ENCODE measurements at places on chromosomes 3 and 15. TPM values are rescaled to one million over a fixed set of nuclear protein-coding genes. Genes with fewer than 3 reads are reported as not detected.

The PROS1 gene
- total RNA-seq = 132 TPM

DNA sequence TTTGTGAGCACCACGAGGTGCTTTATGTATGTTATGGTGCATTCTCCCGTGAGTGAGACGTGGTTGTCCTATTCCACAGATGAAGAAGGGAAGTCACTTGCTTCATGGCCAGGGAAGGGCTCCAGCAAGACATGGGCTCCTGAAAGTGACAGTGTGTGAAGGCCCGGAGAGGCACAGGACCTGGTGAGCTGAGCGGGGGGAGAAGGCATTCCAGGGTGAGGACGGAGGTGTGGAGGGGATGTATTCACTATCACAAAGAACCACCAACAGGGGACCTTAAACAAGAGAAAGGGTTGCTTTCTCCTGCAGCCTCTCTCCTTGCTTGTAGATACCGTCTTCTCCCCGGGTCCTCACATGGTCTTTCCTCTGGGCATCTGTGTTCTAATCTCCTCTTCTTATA is 139.1 kb downstream of the FBLN2 start:
- H3K4me1 ChIP-seq = no peaks in the 10 kb centered on the region
- no peak overlapping the region for H3K27ac ChIP-seq
- H3K4me3 ChIP-seq = no peak overlapping the region
- no peaks in the 10 kb centered on the region for H3K27me3 ChIP-seq
- H3K36me3 ChIP-seq = no peaks in the 10 kb centered on the region

DNA sequence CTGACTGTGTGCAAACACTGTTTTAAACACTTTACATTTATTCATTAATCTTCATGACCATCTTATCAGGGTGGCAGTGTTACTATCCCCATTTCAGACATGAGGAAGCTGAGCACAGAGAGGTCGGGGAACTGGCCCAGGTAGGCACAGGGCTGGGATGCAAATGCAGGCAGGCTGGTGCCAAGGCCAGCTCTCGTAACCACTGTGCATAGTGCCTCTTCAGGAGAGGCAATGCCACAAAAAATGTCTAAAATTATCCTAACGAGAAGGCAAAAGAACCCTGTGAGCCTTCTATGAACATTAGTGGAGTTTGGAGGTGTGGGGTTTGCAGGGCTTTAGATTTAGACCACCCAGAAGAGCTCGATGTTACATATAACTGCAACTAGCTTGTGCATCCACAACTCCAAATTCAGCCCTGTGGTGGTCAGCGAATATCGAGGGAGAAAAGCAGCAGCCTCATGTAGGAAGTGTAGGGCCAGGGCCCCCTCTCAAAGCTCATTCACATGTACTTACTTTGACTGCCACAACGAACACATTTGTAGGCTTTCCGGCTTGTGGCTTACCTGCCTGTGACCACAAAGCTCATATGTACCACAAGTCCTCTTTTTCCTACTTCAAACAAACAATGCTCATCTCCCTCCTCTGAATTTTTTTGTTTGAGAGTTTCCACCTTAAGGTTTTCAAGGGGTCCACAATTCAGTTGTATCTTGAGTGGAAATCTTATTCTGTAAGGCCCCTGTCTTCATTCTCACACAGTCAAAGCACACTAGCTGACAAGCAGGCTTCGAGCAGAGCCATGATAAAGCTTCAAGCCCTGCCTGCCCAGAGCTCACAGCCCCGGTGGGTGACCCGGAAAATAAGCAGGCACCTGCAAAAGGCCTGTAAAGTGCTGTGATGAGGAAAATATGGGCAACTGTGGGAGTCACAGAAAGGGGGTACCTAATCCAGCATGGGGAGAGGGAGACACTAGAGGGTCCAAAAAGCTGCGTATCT is 722.9 kb upstream of the CFAP20DC start:
- H3K4me3 ChIP-seq = no peak overlapping the region
- no peaks in the 10 kb centered on the region for H3K4me1 ChIP-seq
- DNase-seq = no peak
- H3K27me3 ChIP-seq = no peaks in the 10 kb centered on the region
- H3K27ac ChIP-seq = no peak overlapping the region

The RNU5B-1 gene
- total RNA-seq = 40.6 TPM

- H3K27ac ChIP-seq = no peak overlapping the region
- no peaks in the 10 kb centered on the region for H3K4me1 ChIP-seq
- H3K4me3 ChIP-seq = no peak overlapping the region
- no peaks in the 10 kb centered on the region for H3K27me3 ChIP-seq
Observed at GRCh38 chr3:84109911-84110310, 848.9 kb upstream of the CADM2 start.

DNA sequence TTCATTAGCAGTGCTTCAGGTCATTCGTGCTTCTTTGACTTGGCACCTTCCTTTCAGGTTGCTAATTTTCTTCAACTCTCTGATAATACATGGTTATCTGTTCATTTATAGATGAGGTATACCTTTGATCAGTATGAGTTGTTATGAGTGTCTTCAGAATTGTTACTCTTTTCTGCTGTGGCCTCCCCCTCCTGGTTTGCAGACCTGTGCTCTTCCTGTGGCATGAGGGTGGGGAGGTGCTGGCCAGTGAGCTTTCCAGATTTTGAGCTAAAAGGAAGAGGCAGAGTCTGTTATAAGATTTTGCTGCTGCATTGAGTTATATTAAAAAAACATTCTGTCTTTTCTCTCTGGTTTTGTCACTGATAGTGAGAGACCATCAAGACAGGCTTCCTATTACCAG is 30.8 kb upstream of the GOLGA6L9 start:
- no peak for DNase-seq
- H3K4me3 ChIP-seq = no peak overlapping the region
- no peaks in the 10 kb centered on the region for H3K4me1 ChIP-seq

GRCh38 chr15:89837830-89838178 is 23.2 kb upstream of the ANPEP start:
- H3K27ac ChIP-seq = peak overlapping the region; percentile 83
- H3K4me1 ChIP-seq = peaks cover 2% of the 10 kb centered on the region
- peaks cover 4% of the 10 kb centered on the region for H3K36me3 ChIP-seq

The UPK1B gene
- not detected for total RNA-seq

- H3K27ac ChIP-seq = peak overlapping the region; percentile 58
- no peak for DNase-seq
- H3K27me3 ChIP-seq = no peaks in the 10 kb centered on the region
- H3K4me3 ChIP-seq = peak overlapping the region; percentile 63
- peaks cover 6% of the 10 kb centered on the region for H3K4me1 ChIP-seq
Observed at GRCh38 chr3:15602146-15602536, 596 bp downstream of the BTD start.

- peaks cover 3% of the 10 kb centered on the region for H3K4me1 ChIP-seq
- DNase-seq = no peak
Observed at GRCh38 chr3:41198046-41198445, 1.3 kb upstream of the CTNNB1 start.

- H3K4me1 ChIP-seq = no peaks in the 10 kb centered on the region
- no peak for DNase-seq
- H3K27ac ChIP-seq = no peak overlapping the region
- no peaks in the 10 kb centered on the region for H3K36me3 ChIP-seq
Observed at GRCh38 chr3:6108957-6109356, 752.0 kb upstream of the GRM7 start.

DNA sequence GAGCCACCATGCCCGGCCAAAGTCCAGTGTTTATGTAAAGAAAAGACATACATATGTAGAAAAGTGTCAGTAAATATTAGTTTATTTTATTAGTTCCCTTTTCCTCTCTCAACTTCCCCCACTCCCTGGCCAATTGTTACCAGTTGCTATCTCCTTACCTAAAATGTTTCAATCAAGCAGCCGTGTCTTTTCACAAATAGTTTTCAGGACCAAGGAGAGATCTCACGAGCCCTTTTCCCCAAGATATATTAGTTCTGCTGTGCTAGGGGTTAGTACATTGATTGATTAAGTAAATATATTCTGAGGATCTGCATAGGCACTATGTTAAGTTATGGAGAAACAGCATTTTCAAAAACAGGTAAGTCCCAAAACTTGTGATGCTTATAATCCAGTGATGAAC is 87.4 kb downstream of the ZIC4 start:
- no peak overlapping the region for H3K4me3 ChIP-seq
- no peak overlapping the region for H3K27ac ChIP-seq
- DNase-seq = no peak

DNA sequence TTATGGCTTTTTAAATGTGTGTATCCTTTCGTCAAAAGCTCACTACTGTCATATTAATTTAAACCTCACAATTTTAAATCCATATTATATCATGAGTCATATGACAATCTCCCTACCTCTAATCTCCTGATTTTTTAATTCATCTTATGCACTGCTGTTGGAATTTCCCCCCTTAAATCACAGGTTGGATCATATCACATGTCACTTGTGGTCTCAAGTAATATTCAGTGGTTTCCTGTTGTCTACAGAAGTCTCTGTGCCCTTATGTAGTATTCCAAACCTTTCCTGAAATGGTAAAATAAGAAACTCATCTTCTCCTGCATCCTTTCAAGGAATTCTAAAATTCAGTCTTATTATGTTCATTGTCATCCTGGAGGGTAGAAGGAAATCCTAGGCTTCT is 116.0 kb upstream of the CBLB start:
- no peak overlapping the region for H3K4me3 ChIP-seq
- no peaks in the 10 kb centered on the region for H3K36me3 ChIP-seq
- H3K27ac ChIP-seq = no peak overlapping the region
- DNase-seq = no peak

The ZNF80 gene
- total RNA-seq = 0.15 TPM

The KLHL25 gene
- total RNA-seq = 6.4 TPM

DNA sequence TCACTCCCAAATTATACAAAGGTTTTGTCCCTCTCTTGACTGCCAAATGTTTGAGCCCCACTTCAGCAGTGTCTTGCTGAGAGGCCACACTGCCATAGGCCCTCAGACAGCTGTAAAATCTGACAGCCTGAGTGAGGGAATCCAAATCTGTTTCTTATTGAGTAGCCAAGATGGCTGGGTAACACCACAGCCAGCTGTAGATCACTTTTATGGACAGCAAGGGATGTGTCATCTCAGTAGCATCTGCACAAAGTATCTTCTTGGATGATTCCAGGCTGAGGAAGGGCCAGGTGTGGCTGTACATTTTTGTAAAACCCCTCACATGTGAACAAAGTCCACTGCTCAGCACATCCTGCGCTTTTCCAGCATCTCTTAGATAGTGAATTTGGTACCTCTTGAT is 237.0 kb upstream of the LRTM1 start:
- H3K36me3 ChIP-seq = no peaks in the 10 kb centered on the region
- H3K4me1 ChIP-seq = no peaks in the 10 kb centered on the region
- DNase-seq = no peak
- peaks cover 2% of the 10 kb centered on the region for H3K27me3 ChIP-seq

GRCh38 chr3:196273655-196274054 is 13.9 kb downstream of the PCYT1A start:
- no peaks in the 10 kb centered on the region for H3K4me1 ChIP-seq
- H3K4me3 ChIP-seq = no peak overlapping the region
- H3K27me3 ChIP-seq = no peaks in the 10 kb centered on the region
- no peak for DNase-seq

The LTK gene
- 1.1 TPM for total RNA-seq

The GPR149 gene
- not detected for total RNA-seq

DNA sequence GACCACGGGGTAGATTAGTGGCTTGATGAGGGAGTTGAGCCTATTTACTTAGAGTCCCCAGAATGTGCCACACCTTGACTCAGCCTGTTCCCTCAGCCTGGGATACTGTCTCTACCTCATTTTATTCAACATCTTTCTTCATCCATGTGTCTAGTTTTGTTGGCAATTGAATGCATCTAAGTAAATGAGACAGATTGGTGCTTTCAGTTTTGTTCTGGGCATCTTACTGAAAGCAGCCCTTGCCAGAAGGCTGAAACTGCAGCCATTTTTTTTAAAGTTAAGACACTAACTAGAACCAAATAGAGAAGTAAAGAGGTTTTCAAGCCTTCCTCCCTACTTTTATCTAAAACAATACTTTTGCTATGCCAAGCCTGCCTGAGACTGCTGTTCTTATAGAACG is 246.8 kb downstream of the SLCO3A1 start:
- H3K36me3 ChIP-seq = peaks cover 2% of the 10 kb centered on the region
- H3K4me1 ChIP-seq = no peaks in the 10 kb centered on the region
- no peak overlapping the region for H3K4me3 ChIP-seq
- H3K27ac ChIP-seq = no peak overlapping the region
- DNase-seq = no peak

The EPHA6 gene
- 1.8 TPM for total RNA-seq

GRCh38 chr15:65182538-65182937 is 2.6 kb downstream of the CLPX start:
- H3K4me1 ChIP-seq = no peaks in the 10 kb centered on the region
- no peaks in the 10 kb centered on the region for H3K27me3 ChIP-seq
- H3K36me3 ChIP-seq = no peaks in the 10 kb centered on the region

DNA sequence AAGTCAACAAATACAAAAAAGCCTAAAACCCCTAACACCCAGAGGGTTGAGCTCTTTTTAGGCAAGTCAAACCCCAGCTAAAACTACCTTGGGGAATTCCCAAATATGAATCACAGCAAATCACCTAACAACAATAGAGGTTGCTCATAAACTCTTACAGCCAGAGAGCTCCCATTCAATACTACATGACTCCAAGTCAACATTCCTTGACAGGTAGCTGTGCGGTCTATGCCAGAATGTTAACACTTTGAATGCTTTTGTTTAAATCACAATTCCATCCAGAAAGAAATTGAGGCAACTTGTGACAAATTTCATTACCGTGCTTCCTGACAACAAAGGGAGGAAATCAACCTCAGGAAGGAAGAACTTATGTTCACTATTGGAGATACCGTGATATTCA is 7.5 kb upstream of the UACA start:
- no peak overlapping the region for H3K27ac ChIP-seq
- H3K4me3 ChIP-seq = no peak overlapping the region
- no peaks in the 10 kb centered on the region for H3K27me3 ChIP-seq

DNA sequence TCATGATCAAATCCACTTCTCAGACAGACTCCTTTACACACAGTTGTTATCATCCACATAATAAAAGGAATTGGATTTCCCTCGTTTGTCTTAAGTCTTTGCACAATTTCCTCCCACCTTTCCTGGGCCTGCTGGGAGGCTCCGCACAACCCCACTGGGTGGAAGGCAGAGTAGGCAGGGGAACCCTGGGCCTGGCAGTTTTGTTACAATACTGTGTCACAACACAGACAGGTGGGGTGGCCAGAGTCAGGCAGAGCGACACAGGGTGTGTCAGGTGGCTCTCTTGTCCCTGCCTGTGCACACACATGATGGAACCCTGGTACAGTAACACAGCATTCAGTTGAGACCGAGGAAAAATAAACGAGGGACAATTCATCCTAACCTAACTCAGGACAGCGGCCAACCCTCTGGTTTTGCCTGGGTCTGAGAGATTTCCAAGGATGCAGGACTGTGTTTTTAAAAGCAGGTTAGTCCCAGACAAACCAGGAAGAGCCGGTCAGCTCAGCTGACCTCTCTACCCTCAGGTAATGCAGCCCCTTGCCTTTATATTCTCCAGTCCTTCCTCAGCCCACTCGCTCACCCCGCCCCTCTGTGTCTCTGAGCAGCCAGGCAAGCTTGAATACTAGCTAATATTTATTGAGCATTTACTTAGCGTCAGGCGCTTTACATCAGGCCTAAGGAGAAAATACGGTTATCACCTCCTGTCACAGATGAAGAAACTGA is 8.8 kb upstream of the FAM174B start:
- H3K4me3 ChIP-seq = no peak overlapping the region
- no peaks in the 10 kb centered on the region for H3K4me1 ChIP-seq
- no peaks in the 10 kb centered on the region for H3K36me3 ChIP-seq

The HYKK gene
- 8.0 TPM for total RNA-seq
